ENCODE measurements at places on chromosomes 11 and 22.

- peak; percentile 84 for DNase-seq
These were observed 45.9 kb downstream of the ZNF143 start for GRCh38 chr11:9506489-9507276.

- DNase-seq: no peak
These were observed 1.8 kb downstream of the LRRC10B start for GRCh38 chr11:61510166-61510919.

- DNase-seq: no peak
These were observed 63.0 kb downstream of the SGSM1 start for GRCh38 chr22:24868979-24869378.

DNA sequence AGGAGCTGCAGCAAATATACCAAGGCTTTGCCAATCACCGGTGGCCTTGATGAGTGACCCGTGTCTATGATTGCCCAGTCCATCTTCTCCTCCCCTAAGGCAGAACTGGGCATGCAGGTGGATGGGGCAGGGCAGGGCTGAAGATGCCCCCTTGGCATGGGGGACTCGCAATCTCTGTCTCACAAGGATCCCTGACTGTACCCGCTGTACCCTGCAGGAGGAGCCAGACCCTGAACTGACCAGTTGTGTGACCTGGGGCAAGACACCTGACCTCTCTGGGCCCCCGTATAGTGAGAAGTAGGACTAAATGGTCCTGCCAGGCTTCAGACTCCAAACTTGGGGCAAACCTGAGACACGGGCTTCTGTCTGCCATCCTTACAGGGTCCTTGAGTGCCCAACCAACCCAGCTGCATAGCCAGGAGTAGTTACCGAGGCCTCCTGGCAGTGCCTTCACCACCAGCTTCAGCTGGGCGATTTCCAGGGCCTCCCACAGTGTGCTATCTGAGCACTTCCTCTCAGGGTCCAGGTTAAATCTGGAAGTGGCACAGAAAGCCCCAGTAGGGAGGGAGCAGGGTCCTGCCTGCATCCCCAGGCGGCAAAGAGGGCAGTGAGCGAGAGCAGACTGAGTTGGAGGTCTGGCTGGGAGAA, 6.4 kb upstream of the KCNJ11 start:
- no peak for DNase-seq

DNA sequence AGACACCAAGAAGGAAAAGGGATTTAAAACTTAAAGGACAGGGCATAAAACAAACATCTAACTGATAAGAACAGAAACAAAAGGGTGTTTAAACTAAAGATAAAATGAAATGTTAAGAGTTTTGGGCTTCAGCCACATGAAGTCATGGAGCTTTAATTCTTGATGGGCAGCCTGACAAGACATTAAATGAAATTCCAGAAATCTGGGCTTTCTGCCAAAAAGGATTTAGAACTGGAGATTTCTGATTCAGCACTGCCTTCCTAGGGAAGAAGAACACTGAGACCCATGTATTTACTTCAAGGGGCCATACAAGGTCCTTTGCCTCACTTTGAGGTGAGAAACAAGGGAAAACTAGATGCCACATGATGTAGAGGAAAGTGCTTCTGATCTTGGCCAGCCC, 355.9 kb upstream of the RAG2 start:
- DNase-seq: no peak
